ENCODE measurements at places on chromosomes 12 and 14. TPM values are rescaled to one million over a fixed set of nuclear protein-coding genes. Genes with fewer than 3 reads are reported as not detected.

- DNase-seq = no peak
Observed at GRCh38 chr12:78315028-78315427, 484.3 kb downstream of the NAV3 start.

DNA sequence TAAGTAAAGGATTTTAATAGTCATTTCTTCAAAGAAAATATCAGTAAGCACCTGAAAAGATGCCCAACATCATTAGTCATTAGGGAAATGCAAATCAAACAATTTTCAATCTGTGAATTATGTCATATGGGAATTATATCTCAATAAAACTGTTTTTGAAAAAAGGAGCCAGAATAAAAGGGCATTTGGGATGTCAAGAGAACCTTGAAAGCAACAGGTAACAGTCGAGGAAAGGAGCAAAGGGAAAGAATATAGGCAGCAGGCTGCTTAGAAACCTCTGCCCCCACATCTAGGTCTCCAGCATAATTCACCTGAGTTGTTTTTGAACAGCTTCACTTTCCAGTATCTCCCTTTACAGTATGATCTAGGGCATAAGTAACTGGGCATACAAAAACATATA, 12.2 kb downstream of the RAD9B start:
- no peak for DNase-seq

- peak; percentile 50 for DNase-seq
Observed at GRCh38 chr12:51622564-51622963, 31.5 kb downstream of the SCN8A start.

DNA sequence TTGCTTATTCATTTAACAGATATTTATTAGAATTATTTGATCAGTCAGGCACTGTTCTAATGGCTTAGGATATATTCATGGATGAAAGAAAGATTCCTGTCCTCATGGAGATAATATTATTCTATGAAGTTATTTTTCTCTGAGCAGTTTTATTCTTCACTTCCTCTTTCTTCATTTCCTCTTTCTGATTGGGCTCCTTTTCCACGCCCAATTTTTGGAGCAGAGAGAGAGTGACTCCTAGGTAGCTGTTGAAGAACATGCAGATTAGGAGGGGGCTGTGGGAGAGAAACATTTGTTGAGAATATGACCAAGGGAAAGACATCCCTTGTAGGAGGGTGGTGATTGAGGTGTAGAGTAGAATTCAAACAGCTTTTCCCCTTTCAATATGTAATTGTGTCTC, 6.0 kb upstream of the YARS2 start:
- no peak for DNase-seq

DNA sequence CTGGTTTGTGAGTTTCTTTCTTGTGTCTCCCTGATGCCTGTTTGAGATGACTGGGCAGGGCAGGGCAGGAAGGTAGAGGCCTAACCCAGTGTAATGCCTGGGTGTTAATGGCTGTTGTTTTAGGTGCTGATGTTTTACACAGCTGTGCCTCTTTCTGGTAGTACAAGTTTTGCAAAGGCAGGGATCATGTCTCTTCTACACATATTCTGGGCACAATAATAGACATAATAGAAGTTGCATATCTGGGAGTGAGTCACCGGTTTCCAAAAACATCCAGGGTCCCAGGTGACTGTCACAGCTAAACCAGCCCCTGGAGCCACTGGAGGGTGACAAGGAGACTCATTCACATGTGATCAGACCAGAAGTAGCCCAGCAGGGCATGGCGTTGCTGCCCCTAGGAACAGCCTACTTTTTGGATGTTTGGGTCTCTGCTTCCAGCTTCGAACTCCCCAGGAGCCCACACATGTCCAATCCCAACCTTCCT, 18.1 kb downstream of the TPCN1 start:
- DNase-seq = no peak

DNA sequence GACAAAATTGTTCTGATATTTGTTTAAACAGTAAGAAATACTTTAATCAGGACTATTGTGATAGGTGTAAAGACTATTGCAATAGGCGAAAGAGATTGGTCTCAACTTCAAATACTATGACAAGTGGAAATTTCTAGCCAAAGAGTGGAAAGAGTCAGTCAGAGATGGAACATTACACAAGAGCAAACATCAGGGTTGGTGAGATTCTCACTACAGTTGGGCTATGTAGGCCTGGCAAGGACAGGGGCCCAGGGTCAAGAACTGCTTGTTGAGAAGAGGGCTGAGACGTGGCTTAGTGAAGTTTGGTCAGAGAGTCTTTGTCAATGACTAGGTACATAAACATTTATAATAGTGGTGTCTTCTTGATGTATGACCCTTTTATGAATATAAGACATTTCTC, 19.4 kb downstream of the CAND1 start:
- DNase-seq = no peak

DNA sequence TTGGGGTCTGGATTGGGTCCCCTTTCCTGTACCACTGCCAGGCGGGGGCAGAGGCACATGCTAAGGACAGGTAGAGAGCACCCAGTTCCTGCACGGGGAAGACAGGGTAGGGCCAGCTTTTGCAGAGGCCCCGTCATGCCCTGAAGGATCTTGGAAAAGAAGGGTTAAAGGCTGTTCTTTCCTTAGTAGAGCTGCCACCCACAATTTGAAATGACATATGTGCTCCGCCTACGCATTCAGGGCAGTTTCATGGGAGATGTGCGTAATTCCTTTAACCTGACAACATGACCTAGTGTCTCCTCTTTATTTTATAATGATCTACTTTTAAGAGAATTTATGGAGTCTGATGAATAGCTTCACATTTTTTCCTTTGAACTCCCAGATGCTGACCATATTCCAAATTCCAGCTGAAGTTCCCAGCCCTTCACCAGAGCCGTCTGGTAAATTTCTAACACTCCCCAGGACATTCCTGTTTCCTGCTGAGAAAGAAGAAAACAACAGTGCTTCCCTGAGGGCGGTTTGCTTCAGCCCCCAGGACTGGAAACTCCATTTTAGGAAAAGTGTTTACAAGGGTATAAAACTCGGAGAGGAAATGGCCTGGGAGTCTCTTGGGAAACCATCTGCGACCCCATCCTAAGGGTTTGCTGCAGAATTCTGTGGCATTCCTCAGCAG, 58.9 kb upstream of the PLEKHG3 start:
- peak; percentile 81 for DNase-seq

DNA sequence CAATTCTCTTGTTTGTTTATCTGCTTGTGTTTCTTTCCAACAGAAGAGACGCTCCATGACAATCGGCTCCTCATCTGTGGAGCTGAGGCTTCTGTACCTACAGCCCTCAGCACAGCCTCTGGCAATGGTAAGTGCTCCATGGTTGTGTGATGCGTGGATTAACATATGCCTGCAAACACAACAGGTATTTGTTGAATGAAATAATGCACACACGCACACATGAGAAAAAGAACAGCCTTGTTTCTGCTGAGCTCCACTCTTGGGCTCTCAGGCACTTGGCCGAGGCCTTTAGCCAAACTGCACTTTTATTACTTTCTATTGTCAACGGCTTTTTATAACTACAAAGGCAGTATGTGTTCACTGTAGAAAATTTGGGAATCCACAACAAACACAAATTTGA, 120.4 kb upstream of the TMCC3 start:
- DNase-seq = no peak

GRCh38 chr12:98750511-98750910, 105.4 kb downstream of the APAF1 start:
- no peak for DNase-seq

- no peak for DNase-seq
Observed at GRCh38 chr12:13045816-13046215, 1.6 kb downstream of the FAM234B start.

DNA sequence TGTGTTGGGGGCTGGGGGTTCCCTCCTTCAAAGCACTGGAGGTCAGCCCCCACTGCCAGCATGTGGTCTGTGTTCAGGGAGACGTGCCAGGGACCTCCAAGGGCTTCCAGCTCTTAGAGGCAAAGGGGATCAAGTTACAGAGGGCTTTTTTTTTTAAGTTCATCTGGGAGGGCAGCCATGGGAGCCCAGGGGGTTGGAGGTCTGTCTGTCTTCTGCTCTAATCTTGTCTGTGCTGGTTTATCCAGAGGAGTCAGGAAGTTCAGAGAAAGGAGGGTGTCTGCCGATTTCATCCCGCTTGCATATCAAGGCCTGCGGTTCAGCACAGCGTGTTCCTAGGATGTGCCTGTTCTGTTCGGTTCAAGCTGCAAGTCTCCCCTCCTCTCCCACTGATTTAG, 72.2 kb downstream of the TMEM132C start:
- DNase-seq = no peak

Gene NID2
- 11.1 TPM for total RNA-seq

GRCh38 chr14:99860219-99860618, 67.0 kb downstream of the EML1 start:
- DNase-seq = peak; percentile 9

GRCh38 chr12:109489016-109489954, 11.9 kb downstream of the UBE3B start:
- DNase-seq = no peak

Gene OVCH1
- 0.11 TPM for total RNA-seq

- no peak for DNase-seq
Observed at GRCh38 chr12:114442578-114442977, 36.6 kb upstream of the TBX5 start.

DNA sequence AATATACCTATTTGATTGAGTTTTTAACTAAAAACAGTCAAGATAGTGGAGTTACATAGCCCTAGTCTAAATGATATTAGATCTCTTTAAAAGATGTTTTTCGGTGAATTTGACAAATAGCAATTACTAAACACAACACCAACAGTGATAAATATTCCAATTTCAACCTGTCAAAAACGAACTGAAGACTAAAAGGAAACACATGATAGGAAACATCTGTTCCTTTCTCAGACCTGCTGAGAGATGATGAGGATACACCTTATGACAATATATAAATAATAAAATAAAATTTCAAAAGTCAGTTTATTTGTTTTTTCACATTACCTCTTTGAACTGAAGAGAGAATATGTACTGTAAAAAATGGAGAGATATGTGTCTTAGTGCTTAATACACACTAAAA, 232.7 kb downstream of the RASSF9 start:
- no peak for DNase-seq

- peak; percentile 92 for DNase-seq
Observed at GRCh38 chr12:109951136-109951535, 45.0 kb downstream of the GIT2 start.

- DNase-seq = no peak
Observed at GRCh38 chr12:122031342-122032216, 9.9 kb downstream of the BCL7A start.

Gene SMIM41
- total RNA-seq = not detected
